A549 (cell line): ENCODE measurements at places on chromosomes 2 and 18.

- DNase-seq = no peak
Observed at GRCh38 chr18:78242254-78242643, 737.4 kb upstream of the SALL3 start.

DNA sequence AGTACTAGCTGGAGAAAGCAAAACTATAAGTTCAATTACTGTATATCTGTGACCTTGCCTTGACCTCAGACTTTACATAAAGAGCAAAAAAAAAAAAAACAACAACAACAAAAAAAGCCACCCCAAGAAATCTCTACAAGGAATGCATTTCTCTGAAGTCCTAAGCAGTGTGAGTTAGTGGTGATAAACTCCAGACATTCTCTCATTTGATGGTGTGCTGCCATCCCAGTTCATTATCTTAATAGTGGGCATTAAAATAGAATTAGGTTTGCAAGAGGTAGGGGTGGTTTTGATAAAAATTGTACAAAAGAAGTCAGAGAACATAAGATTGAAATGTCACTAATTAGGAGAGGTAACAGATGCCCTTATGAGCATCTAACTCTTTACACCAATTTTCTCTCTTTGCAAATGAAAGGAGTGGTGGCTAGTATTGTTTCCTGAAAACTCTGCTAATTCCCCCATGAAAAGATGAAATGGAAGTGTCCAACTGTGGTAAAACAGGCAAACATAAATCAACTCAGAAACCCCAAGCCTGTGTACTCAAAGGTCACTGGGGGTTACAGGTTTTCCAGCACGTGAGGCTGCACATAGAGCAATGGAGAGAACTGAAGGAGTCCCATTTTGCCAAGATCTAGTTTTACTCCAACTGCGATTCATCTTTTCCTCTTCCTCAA lies 131.9 kb downstream of the MEIS1 start:
- DNase-seq = no peak

- no peak for DNase-seq
Observed at GRCh38 chr18:79905993-79906392, 45.5 kb downstream of the SLC66A2 start.

GRCh38 chr2:228039752-228040534 lies 141.5 kb downstream of the SPHKAP start:
- peak; percentile 51 for DNase-seq

DNA sequence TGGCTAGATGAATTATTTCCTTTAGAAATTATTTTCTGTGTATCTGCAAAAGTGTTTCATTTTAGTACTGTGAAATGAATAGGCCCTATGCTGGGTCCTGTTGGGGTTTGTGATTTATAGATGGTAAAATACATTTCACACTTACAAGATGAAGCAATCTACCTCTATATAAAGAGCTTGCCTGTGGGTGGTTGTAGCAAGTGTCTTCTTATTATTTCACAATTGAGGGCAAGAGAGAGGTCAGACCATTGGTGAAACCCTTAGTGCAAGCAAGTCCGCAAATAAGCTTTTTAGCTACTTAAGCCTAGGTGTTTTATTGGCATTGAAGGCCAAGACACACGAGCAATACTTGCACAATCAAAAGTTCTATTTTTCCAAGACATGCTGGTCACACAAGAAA lies 153.1 kb downstream of the FMNL2 start:
- DNase-seq = no peak

GRCh38 chr18:45282101-45282812 lies 333.0 kb upstream of the SLC14A2 start:
- no peak for DNase-seq

- DNase-seq = no peak
Observed at GRCh38 chr2:107064750-107065149, 178.8 kb upstream of the ST6GAL2 start.

DNA sequence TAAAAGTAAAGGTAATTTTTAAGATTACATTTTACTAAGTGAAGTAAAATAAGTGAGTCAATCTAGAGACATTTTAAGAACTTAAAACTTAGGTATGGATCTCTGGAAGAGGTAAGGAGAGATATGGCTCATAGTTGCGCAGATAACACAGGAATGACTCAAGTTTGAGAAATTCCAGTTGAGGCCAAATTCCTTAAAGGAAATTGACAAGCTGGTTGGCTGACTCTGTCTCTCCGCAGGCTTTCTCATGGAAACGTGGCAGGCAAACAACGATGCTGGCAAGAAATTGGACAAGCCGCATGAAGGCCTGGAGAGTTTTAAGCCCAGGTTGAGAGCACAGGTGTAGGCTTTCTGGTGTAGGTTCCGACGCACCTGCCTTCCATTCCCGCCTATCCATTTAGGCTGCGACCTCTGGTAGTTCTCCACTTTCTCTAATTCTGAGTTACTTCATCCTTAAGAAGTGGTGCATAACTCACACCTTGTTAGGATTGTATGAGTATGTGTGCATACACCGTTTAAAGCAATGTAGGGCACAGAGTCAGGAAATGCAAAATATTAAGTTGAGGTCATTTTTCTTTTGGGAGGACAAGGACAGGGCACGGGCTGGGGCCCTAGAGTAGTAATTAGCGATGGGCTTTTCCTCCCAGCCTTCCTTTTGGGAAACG lies 589 bp upstream of the DAW1 start:
- peak; percentile 59 for DNase-seq

GRCh38 chr2:71706836-71707235 lies 253.5 kb downstream of the DYSF start:
- no peak for DNase-seq

GRCh38 chr2:36697424-36698066 lies 1.0 kb downstream of the VIT start:
- DNase-seq = no peak

DNA sequence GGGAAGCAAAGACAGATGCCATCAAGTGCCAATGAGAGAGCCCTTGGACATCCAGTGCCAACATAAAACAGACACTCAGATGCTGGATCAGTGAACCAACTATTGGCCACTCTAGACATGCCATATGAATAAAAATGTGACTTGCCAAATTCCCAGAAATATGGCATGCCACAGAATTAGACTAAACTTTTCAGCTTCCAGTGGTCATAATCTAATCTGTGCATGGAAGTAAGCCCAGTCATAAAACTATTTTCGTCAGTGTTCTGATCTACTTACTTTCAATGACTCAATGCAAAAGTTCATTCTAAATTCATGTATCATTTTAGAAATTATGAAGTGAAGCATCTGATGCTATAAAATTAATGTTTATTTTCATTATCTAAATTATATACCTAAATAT lies 1506.2 kb upstream of the NXPH2 start:
- no peak for DNase-seq

DNA sequence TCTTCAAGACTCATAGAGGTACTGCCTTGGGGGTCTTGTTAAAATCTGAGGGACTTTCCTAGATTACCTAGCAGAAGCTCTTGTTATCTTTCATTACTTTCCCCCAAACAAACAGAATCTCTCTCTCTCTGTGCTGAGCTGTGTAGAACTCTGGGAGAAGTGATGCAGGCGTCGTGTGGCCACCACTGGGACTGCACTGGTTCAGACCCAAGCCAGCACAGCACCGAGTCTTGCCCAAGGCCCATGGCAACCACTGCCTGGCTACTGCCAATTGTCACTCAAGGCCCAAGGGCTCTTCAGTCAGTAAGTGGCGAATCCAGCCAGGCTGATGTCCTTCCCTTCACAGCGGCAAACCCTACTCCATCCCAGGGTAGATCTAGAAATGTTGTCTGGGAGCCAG lies 28.6 kb downstream of the PPP1R1C start:
- no peak for DNase-seq

DNA sequence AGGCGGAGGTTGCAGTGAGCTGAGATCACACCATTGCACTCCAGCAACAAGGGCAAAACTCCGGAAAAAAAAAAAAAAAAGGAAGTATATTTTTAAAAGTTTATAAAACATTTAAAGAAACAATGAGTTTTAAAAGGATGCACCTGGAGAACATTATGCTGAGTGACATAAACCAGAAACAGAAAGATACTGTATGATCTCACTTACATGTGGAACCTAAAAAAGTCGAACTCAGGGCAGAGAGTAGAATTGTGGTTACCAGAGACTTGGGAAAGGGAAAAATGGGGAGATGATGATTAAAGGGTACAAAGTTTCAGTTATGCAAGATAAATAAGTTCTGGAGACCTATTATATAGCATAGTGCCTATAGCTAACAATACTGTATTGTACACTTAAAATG lies 52.8 kb upstream of the RTN4 start:
- DNase-seq = no peak

- DNase-seq = no peak
Observed at GRCh38 chr2:151904807-151905206, 76.6 kb upstream of the ARL5A start.

- DNase-seq = no peak
Observed at GRCh38 chr2:138084206-138084605, 119.9 kb downstream of the HNMT start.

GRCh38 chr2:181300600-181301291 lies 156.4 kb upstream of the ITGA4 start:
- DNase-seq = no peak

- no peak for DNase-seq
Observed at GRCh38 chr2:235934059-235934773, 234.0 kb downstream of the GBX2 start.

- DNase-seq = no peak
Observed at GRCh38 chr2:103402944-103403343, 641.1 kb downstream of the TMEM182 start.

DNA sequence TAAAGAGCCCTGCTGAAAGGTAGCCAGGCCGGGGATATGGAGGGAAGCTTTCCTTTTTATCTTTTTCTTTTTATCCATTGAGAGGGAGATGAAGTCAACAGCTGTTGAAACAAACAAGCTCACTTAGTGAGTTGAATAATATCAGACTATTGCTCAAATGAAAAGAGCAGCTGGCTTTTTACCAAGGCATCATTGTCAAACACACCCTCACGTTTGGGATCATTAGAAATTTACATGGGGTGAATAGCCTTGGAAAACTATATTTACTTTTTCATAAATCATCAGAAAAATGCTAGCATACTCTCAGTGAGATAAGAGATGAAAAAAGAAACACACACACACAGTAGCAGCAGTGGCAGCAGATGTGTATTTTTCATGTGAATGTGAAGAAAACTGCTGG lies 71.5 kb upstream of the HNMT start:
- no peak for DNase-seq

- no peak for DNase-seq
Observed at GRCh38 chr2:27901234-27901633, 10.7 kb downstream of the BABAM2 start.

GRCh38 chr2:7905756-7906155 lies 776.1 kb upstream of the ID2 start:
- no peak for DNase-seq

DNA sequence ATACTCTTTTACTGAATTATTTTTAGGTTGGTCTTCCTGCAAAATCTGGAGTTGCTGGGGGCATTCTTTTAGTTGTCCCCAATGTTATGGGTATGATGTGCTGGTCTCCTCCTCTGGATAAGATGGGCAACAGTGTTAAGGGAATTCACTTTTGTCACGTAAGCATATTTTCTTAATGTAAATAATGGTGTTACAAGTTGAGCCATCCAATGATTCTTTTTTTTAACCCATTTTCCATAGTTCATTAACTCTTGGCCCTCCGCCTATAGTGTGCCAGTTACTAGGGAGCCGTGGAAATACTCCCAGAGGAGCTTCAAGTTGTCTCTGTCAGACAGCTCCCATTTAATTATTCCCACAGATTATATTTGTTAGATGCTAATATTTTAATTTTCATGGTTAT lies 49.8 kb downstream of the GLS start:
- no peak for DNase-seq

DNA sequence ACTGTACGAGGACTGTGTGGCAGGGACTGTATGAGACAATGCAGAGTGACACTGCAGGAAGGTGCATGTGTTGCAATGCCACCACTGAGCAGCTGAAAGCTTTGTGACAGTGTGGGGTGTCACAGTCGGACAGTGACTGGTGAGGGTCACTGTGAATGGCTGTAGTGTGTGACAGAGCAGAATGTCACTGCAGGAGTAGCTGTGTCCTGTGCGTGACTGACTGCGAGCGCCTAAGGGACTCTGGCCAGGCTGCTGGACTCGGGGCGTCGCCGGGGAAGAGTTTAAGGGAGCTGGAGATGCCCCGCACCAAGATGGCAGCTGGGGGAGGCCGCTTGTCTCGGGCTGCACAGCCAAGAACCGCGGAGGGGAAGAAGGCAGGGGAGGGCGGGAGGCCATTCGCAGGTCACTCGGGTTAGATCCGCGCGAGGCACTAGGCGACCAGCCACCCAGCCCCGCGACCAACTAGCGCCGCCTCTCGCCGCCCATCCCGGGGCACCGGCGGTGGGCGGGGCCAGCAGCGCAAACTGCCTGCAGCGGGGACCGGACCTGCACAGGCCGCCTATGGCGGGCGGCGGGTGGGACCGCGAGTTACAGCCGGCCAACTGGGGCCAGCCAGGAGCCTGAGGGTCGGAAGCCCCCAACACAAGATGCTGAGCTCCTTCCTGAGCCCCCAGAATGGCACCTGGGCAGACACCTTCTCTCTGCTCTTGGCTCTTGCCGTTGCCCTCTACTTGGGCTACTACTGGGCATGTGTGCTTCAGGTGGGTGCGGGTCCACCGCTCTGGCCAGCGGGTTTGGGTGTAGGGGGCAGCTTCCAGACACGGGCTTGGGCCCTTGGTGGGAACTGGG lies at the start of gene ABHD1:
Gene ABHD1, plus strand, starts transcription at position 514 of the 849 bp plus-strand sequence. Its CDS starts 134 bp downstream, at position 648.
- peak; percentile 36 for DNase-seq

- DNase-seq = no peak
Observed at GRCh38 chr2:175074478-175074877, 69.3 kb upstream of the CHN1 start.

DNA sequence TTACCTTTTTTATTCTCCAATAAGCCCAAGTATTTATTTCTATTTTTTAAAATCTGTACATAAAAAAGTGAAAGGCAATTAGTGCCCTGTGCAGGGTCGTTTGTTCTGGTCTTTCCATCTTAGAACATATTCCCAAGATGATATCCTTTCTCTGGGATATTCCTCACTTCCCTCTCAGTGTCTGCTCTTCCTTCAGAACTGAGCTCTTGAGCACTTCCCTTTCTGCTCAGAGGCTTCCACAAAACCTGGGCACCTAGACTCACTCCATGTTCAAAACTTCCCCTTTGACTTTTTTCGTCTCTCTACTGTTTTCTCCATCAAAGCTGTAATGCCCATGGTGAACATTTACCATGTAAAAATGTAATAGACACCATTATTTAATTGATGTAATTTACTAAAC lies 296.5 kb upstream of the TCF4 start:
- no peak for DNase-seq

GRCh38 chr2:101673920-101674319 lies 23.6 kb upstream of the MAP4K4 start:
- no peak for DNase-seq

DNA sequence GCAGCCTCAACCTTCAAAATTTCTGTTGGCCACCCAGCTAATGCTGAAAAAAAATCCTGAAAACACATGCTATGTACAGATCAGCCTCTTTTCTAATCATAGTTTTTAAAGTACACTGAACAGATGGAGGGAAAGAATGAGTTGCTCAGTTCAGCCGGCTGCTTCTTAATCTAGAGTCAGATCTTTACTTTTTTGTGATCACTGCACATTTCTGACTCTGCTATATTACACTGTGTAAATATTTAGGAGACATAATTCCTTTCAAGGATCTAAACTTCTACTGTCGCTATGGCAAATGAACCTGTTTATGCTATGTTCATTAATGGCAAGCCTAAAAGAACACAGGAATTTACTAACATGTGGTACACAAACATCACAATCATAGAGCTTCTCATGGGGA lies 114.2 kb downstream of the SRBD1 start:
- DNase-seq = no peak
